Stimulated activated CD4-positive, alpha-beta T cell treated with anti-CD3 and anti-CD28 coated beads, Interleukin-15, amount 100 ng/mL, for 48 hours (primary cell): ENCODE measurements at places on chromosomes 12 and 14.

DNA sequence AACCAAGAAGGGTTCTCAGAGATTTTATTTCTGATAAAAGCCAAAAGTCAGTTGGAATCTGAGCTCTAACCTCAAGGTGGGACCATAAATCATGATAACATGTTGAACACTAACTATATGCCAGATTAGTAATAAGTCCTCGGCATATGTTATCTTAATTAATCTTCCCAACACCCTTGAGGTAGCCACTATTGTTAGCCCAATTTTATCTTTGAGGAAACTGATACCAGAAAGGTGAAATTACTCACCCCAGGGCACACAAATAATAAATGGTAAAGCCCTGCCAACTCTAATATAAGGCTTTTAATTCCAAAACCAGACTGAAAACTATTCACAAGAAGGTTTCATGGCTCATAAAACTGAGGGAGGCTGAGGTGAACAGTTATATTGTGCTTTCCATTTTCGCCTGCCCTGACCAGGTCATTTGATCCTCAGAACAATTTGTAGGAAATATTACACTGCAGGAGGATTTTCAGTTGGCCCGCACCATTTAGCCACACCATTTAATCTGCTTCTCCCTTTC, 16.1 kb upstream of the NUAK1 start:
- no peak for DNase-seq

DNA sequence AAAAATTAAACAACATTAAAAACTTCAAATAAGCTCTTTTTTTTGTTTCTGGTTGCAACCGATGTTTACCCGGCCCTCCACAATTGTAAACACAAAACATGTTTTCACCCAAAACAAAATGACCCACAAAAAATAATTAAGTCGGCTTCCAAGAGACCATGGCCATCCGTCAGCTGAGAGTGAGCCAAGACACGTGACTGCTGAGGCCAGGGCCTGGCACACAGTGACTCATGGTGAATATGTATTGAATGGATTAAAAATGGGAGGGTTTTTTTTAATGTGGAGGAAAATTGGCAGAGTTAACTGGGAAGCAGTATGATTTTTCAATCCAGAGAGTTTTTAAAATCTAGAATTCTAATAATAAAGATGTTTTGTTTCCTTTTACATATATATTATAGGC, 13.8 kb upstream of the CPNE8 start:
- DNase-seq: no peak

GRCh38 chr14:60999536-60999935, 18.5 kb downstream of the SLC38A6 start:
- no peak for DNase-seq

DNA sequence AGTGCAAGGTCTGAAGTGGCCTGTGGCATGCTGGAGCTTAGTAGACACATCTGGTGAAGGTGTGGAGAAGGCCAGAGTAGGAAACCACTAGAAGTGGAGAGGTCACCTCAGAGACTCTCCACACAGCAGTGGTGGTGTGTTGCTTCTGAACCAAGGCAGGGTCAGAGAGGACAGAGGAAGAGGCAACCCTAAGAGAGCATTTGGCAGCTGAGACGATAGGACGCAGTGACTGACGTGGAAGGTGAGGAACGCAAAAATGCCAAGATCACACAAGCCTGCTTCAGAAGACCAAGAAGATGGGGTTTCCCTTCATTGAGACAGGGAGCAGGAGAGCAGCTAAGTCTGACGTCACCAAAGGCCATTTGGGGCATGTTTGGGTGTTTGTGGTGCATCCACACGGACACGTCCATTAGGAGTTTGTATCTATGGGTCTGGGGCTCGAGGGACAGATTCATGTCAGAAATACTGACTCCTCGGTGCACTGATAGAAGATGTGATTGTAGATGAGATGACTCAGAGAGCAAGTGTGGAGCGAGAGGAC, 338.1 kb downstream of the CACNA1C start:
- no peak for DNase-seq

DNA sequence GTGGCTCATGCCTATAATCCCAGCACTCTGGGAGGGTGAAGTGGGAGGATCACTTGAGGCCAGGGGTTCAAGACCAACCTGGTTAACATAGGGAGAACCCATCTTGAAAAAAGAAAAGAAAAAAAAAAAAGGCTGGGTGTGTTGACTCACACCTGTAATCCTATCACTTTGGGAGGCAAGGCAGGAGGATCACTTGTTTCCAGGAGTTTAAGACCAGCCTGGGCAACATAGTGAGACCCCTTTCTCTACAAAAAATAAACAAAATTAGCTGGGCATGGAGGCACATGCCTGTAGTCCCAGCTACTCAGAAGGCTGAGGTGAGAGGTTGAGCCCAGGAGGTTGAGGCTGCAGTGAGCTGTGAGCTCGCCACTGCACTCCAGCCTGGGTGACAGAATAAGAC, 23.0 kb upstream of the LRP1-AS start:
- DNase-seq: no peak
